ENCODE measurements at places on chromosomes 16 and 17.

DNA sequence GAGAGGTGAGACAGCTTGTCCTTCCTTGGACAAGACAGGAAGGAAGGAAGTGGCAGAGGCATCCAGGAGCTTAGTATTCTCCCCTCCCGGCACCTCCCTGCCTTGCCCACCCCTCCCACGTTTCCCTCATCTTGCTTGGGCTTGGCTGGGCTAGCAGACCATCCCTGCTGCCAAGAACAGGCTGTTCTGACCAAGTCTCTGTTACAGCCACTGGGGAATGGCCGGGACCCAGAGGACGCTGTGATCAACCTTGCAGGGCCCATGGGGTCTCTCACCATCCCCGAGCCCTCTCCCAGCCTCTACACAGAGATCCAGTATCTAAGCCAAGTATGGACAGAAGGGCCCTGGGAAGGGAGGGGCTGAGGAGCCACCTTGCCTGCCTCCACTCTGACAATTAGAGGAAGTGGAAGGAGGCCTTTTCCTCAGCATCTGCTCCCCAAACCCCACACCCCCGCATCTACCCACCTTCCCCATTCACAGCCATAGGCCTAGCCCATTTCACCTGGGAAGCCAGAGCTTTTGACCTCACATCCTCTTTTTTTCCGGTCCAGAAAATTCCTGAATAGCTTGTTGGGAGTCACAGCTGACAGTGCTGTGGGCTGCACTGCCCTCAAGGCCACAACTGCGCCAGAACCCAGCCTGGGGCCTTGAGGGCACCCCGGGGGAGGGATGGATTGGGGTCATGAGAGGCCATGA lies 14.1 kb downstream of the CD300LG start:
- no peak for DNase-seq

- no peak for DNase-seq
Observed at GRCh38 chr16:68985268-68985667, 120.2 kb upstream of the HAS3 start.

DNA sequence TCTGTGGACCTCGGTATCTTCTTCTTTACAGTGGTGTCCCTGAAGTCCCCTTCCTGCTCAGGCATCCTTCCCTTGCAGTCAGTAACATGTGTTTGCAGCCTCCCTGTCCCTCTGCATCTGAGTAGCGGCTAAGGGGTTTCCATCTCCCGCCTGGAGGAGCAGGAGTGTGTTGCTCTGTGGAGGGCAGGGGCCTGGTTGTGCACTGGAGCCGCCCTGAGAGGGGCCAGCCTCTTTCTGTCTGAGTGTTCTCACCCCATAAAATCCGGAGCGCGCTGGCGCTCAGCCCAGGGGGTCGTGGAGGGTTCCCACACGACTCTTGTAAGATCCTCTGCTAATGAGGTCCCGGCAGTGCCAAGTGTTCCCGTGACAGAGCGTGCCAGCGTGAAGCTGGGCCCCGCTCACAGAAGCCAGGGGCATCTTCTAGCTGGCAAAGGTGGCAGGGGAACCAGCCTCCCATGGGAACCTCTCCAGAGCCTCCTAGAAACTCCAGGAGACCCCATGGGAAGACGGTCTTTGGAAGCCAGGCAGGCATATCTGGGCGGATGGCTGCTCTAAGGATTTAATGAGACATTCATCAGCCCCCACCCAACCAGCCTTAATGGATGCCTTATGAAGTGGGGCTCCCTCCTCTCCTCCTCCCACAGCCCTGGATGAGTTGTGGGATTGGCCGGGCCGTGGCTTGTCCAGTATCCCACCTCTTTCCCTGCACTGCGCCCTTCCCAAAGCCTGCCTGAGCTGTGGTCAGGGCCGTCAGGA lies 91.4 kb upstream of the GSE1 start:
- DNase-seq: no peak

GRCh38 chr16:66006485-66006884 lies 360.0 kb upstream of the CDH5 start:
- no peak for DNase-seq

- no peak for DNase-seq
Observed at GRCh38 chr16:19073344-19073743, 5.9 kb downstream of the COQ7 start.

GRCh38 chr17:57948555-57949420 lies 6.4 kb downstream of the CUEDC1 start:
- no peak for DNase-seq

GRCh38 chr17:39774047-39774446 lies 36.3 kb downstream of the GRB7 start:
- DNase-seq: no peak

GRCh38 chr17:66638707-66639479 lies 196.0 kb upstream of the CACNG5 start:
- no peak for DNase-seq

DNA sequence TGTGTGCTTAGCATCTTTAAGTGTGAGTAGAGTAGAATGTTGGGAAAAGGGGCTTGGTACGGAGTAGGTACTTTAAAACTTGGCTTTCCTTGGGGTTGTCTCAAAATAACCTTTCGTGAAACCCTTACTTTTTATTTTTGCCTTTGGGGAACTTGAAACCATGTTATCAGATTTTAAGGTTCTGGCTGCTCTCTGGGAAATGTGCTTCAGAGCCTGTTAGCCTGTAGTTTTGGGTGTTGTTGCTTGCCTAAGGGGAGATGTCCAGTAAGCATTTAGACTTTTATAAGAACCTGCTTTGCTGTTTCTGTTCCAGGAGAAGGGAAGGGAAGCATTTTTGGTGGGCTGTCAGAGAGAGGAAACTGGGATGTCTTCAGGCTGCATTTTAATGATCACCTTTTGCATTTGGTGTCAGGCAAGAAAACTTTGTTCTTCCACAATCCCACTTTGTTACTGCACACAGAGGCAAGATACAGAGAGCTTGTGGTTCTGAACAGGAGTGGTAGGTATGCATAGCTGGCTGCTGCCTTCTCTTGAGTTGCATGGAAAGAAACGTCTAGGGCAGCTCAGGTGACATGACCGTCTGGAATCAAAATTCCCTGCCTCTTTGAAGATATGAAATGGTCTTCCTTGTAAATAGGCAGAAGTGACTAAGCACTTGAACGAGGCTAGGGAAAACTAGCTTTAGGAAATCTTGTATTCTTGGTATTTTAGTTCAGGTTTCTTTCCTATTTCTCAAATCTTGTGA lies 1.7 kb downstream of the RABEP1 start:
- no peak for DNase-seq

GRCh38 chr17:30908717-30909420 lies 2.8 kb upstream of the TEFM start:
- DNase-seq: no peak
